ENCODE measurements at places on chromosomes 11 and 22.

- no peak for DNase-seq
Measured at GRCh38 chr11:10770626-10771254, 19.7 kb downstream of the CTR9 start.

DNA sequence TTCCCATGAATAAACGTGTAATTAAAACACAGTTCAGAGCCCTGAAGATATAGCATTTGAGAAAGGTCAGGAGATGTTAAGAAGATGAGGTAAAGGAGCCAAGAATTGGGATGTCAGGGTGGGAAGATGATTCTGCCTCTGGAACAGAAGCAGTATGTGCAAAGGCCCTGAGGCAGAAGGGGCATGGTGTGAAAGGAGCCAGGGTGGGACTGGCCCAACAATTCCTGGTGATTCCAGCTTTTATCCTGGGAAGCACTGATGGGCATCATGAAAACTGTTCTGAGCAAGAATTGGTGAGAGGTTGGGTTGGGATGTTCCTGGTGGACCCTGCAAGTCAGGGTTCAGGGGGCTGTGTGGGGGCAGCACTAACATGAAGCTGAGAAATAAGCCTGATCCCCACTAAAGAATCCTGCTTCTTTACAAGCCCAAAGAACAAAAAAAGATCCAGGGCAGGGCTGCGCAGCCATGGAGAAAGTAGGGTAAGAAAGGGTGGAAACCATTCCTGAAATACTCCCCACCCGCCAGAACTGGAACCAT, 2.5 kb upstream of the FXYD6 start:
- DNase-seq = no peak

DNA sequence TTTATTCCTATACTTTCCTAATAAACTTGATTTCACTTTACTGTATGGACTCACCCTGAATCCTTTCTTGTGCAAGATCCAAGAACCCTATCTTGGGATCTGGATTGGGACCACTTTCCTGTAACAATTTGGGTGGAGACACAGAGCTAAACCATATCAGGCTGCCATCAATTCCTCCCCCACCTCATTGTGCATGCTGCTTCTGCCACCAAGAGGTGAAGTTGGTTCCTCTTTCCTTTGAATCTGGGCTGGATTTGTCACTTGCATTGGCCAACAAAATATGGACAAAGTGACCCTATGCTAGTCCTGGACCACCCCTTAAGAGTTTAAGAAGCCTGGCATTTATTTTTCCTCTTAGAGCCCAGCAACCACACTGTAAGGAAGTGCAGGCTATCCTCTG, 39.4 kb upstream of the CEP295 start:
- DNase-seq = no peak

DNA sequence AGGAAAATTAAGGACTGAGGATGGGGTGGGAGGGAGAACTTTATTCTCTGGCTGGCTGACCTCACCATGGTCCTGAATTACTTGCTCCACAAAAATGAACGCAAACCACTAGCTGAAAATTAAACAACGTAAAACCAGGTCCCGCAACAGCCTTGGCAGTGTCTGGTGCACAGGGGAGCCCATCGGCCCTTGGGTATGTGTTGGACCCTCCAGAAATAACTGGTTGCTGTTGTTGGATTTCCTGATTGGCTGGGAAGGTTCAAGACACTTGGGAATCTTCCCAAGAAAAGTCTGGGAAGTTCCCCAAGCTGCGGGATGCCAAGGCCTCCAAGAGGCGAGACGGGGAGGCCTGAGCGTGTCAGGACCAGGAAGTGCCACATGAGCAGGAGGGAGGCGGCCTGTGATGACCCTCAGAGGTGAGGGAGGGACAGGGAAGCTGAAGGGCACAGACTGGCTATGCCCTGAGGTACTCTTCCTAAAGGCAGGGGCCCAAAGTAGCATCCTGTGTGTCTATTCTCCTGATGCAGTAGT, 10.4 kb upstream of the RASL10A start:
- no peak for DNase-seq

- no peak for DNase-seq
Measured at GRCh38 chr22:45846952-45847351, 130.0 kb downstream of the WNT7B start.

GRCh38 chr11:76723548-76723947, 53.0 kb upstream of the LRRC32 start:
- DNase-seq = no peak

All from GM12892 (cell line).